ENCODE measurements at places on chromosomes 6 and 20. TPM values are rescaled to one million over a fixed set of nuclear protein-coding genes. Genes with fewer than 3 reads are reported as not detected.

DNA sequence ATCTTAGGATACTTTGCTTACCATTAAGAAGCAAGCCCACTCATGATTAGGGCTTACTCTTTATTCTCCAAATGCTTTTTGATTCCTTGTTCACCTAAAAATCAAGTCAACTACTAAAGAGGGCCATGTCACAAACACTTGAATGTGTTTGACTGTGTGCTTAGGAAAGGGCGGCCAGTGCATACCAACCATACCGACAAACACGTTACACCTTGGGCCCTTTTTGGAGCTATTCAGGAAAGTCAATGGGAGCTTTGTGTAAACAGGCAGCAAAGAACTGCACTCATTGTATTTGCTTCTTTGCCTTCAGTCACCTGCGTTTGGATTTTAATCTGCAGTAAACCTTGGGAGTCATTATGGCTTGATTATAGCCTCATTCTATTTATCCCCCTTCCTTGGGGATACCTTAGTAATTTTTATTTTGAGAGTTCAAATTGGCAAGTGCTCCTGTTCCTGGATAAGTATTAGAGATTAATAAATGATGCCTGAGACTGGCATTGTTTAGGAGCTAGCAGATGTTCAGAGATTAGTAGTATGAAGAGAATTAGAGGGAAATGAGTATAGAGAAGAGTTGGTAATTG, 102.6 kb upstream of the HDGFL1 start:
- DNase-seq = no peak

DNA sequence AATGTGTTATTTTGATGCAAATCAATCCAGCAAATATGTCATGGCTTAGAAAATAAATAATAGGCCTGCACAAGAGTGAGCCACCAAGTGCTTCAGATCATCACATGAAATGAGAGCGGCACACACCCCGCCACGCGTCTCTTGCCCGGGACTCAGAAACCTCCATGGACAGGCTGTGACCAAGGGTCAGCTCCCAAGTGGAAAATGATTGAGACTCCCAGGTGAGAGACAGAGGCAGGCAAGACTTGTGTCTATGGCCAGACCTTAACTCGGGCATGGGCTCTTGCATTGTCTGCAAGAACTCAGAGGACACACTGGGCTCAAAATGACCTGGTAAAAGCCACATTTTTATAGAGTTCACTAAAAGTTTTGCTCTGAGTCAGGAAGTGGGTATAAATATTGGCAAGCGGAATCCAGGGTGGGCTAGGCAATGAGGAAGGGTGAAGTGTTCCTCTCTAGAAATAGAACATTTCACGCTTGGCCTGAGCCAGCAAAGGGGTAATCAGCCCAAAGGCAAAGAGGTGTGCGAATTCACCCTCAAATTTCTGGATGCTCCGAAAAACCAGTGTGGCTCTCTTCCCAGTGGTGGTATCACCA, 30.7 kb upstream of the RIN2 start:
- DNase-seq = no peak

CYP39A1 gene
- 3.5 TPM for total RNA-seq

DEFB132 gene
- total RNA-seq = not detected

- DNase-seq = no peak
These were observed 269.6 kb downstream of the CLIC5 start for GRCh38 chr6:45746046-45746445.

GRCh38 chr6:157239148-157239547, 84.2 kb downstream of the TMEM242 start:
- DNase-seq = no peak

DNA sequence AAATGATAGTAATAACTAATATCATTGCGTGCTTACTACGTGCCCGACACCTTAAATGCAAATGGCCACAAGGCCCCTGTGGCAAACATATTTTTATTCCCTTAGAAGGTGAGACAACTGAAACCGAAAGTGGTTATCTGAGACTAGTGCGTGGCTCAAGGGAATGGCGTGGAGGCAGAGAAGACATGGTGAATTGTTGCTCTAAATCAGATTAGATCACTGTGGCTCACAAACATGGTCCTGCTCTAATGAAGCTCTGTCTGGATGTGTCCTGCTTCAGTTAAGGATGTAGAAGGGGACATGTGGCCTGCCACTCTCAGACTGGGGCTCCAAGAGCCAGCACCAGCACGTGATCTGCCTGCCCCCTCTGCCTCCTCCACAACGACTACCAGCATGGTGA, 124.2 kb upstream of the GMDS start:
- no peak for DNase-seq

ADAT2 gene
- 19.7 TPM for total RNA-seq

DYNLT2 gene
- 3.8 TPM for total RNA-seq

GATA5 gene
- total RNA-seq = 4.1 TPM

CDSN gene
- total RNA-seq = not detected

- DNase-seq = no peak
These were observed 106.1 kb upstream of the AGPAT4 start for GRCh38 chr6:161379834-161380582.

TAB2 gene
- total RNA-seq = 66.8 TPM

GRCh38 chr6:159941286-159942113, 27.4 kb upstream of the IGF2R start:
- no peak for DNase-seq

SLC32A1 gene
- total RNA-seq = not detected
